ENCODE measurements at places on chromosomes 13 and 19.
A peak's percentile ranks its signal among the peaks of the same experiment; 100 is the strongest.

GRCh38 chr19:11155373-11156120 lies at the start of gene SPC24:
TSS of gene SPC24 (minus strand) at chr19:11155782. CDS start at chr19:11155776, 6 bp downstream.
- peak; percentile 97 for DNase-seq

DNA sequence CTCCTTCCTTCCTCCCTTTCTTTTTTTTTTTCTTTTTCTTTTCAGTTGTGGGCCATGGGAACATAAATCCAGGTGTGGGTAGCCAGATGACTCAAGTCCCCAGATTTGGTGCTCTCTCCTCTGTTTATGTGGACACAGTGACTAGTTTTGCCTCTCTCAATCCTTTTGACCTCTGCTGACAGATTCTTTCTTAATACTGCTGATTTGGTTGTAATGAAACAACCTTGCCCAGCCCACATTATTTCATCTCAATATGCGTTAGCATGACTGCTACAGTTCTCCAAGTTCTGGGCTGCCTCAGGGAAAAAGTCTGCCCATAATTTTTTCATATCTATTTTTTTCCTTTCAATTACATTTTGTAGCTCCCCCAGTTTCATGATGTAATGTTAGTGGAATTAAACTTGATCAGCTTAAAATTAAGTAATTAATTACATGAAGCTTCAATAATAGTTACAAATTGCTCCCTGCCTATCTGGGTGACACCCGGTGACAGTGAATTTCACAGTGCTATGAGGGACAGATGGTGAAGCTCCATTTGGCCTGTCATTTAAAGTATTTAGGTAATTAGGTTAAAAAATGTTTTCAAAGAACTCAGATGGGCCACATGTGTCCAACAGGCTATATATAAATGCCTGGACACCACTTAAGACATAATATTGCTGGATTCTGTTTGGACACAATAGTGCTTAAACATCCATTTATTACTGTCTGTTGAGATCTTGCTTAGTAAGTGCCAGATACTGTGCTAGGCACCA lies 118.8 kb upstream of the FRY start:
- no peak for DNase-seq

DNA sequence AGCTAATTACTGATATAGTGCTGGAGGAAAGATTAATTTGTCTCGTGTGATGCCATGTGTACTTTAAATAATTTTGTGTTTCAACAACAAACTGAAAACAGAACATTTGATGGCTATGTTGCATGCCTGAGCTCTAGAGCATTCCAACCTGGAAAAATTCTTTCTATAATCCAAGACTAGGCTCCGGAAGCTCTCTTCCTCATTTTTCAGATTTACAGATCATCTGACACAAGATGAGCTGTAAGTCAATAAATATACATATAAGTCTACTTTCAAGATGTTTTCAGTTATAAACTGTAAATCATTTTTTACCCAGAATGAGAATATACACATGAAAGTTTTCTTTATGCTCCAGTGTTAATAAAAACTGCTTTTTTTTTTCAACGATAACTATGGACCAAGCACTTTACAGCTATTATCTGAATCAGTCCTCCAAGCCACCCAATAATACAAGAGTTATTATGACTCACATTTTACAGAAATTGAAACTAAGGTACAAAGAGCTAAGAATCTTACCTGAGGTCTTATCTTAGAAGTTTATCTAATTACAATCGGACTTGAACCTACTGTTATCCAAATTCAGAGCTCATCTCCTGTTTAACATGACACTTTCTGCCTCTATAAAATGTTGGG lies 6.4 kb upstream of the FOXO1 start:
- no peak for DNase-seq

- DNase-seq = no peak
Measured at GRCh38 chr13:87999788-88000187, 328.6 kb downstream of the SLITRK5 start.

DNA sequence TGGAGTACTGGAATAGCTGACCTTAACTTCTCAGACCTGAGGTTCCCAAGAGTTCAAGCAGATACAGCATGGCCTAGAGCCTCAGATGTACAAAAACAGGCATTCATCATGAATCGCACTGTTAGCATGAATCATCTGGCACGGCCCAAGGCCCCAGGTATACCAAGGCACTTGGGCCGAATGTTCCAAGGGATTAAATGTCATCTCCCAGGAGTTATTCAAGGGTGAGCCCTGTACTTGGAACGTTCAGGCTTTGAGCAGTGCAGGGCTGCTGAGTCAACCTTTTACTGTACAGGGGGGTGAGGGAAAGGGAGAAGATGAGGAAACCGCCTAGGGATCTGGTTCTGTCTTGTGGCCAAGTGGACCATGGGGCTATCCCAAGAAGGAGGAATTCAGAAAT lies 6.3 kb downstream of the KLK3 start:
- no peak for DNase-seq

DNA sequence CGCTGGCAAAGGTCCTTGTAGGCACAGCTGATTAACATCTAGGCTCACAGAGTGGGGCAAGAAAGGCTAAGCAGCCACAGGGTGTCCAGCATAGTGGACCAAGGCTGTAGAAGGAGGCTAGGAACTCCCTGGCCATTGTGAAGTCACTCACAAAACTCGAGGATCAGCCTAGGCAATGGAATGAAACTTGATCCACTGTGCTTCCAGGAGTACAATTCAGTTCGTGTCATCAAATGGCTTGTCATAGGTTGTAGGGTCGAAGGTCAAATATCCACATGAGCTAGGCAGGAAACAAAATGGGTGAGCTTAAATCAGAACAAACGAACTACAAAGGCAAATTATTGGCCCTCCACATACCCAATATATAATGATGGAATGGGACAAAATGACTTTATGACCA lies 4.4 kb upstream of the FAM187B start:
- DNase-seq = no peak

GRCh38 chr13:106343836-106344235 lies 191.6 kb downstream of the EFNB2 start:
- DNase-seq = no peak

DNA sequence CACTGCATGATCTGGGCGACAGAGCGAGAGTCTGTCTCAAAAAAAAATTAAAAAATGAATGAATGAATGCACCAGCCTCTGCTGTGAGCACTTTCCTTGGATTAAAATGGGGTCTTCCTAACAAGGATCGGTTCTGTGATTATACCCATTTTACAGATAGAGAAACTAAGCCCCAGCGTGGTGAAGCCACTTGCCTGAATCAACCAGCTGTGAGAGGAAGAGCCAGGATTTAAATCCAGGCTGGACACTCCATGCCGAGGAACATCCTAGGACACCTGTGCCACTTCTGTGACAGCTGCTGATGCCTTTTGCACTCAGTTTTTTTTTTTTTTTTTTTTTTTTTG lies 14.1 kb downstream of the TLE5 start:
- DNase-seq = no peak

GRCh38 chr13:93745884-93746283 lies 519.3 kb downstream of the GPC6 start:
- DNase-seq = no peak

All from SK-N-MC (cell line).